ENCODE measurements at places on chromosomes 1 and 21.

GRCh38 chr1:246784621-246785493 lies 60.6 kb downstream of the SCCPDH start:
- peak; percentile 17 for DNase-seq

DNA sequence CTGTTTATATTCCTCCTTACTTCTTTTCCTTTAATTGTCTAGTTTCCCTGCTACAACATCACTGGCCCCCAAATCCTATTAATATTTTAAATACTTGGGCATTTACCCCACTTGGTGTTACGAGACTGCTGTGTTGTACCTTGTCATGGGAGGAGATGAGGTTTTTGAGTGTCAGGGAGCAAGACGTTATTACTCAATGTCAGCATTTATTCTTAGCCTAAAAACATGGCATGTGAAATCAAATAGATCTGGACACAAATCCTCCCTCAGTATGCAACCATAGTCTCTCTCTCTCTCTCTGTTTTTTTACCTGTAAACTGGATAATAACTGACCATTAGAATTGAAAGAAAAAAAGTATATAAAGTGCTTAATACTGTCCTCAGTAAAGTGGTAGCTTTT lies 4.6 kb downstream of the LRRC8B start:
- no peak for DNase-seq

DNA sequence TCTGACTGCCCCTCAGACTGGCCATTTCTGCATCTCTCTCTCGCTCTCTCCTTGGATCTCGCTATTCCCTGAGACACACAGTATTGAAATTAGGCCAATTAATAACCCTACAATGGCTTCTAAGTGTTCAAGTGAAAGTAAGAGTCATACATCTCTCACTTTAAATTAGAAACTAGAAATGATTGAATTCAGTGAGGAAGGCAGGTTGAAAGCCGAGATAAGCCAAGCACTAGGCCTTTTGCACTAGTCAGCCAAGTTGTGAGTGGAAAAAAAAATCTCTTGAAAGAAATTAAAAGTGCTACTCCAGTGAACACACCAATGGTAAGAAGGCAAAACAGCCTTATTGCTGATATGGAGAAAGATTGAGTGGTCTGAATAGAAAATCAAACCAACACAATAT lies 51.2 kb downstream of the SLC9C2 start:
- no peak for DNase-seq

DNA sequence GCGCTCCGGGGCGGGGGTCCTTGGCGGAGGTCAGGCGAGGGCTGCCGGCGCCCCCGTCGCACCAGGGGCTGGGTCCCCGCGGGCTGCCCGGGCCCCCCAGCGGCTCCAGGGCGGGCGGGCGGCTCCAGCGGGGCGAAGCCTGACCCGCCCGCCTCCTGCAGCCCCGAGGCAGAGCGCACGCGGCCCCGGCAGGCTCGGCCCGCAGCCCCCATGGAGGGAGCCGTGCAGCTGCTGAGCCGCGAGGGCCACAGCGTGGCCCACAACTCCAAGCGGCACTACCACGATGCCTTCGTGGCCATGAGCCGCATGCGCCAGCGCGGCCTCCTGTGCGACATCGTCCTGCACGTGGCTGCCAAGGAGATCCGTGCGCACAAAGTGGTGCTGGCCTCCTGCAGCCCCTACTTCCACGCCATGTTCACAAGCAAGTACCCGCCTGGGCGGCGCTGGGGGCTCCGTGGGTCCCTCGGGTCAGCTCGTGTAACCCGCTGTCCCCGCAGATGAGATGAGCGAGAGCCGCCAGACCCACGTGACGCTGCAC lies 817 bp downstream of the KLHL17 start:
- no peak for DNase-seq

DNA sequence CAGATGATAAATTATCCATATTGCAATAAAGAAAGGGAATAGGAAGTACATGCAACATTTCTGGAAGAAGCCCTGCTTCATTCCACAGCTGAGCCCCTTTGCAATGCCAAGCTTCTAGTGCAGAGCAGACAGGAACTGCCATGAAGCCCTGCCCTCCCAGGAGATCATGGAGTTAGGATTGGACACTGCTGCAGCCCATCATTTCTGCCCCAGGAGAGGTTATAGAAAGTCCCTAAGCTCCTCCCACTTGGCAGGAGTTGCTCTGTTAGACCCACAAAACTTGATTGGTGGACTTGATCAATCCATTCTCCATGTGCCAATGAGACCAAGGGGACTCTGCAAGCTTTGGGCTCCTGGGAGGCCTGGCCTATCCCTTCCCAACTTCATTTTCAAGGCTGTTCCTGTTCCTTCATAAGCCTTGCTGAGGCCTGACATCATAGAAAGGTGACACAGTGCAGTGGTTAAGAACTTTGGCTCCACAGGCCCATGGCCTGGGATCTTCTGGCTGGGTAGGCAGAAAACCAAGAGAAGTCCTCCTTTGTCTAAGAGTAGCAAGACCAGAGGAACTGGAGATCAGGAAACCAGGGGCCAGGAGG lies 1.3 kb upstream of the LAPTM5 start:
- peak; percentile 94 for DNase-seq

DNA sequence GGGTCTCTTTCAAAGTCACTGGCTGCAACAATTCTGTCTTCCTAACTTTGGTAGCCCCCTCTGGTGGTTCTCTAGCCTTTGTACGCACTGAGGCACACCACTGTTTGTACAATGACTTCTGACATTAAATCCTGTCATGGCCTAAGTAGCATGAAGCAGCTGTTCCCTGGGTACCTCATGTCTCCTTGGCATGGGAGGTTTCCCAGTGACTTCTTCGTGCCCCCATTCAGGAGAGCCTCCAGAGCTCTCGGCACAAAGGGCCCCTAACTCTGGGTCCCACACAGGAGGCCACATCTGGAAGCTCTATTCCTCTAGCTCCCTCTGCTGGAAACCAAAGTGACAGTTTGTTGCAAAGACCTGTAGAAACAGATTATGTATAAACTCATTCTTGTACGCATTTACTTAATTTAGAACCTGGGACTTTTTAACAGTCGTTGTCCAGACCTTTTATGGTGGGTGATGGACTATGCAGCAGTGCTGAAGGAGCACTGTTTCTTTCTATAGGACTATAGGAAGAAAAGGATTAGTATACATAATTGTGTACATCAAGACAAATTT lies 13.4 kb downstream of the SWT1 start:
- DNase-seq: peak; percentile 63

DNA sequence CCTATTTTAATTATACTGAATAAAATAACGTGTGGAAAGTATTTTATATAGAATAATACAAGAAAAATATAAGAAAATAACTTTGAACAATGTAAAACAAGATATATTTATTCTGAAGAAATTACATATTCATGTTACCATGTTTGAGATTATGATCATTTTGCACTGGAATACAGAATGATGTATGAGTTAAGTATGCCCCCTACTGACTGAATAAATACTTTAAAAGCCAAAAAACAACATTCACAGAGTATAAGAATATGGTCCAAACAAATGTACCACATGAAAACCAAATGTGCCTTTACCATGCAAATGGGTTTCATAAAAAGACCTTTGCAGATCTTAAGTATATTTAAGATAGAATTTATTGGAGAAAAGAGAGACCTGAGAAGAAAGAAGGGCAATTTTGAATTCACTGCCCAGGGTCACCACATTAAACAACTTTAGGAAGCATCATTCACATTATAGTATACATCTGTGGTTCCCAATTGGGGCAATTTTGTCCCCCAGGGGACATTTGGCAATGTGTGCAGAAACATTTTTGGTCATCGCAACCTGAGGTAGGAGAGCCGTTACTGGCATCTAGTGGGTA lies 136.6 kb upstream of the GFI1 start:
- DNase-seq: peak; percentile 21

DNA sequence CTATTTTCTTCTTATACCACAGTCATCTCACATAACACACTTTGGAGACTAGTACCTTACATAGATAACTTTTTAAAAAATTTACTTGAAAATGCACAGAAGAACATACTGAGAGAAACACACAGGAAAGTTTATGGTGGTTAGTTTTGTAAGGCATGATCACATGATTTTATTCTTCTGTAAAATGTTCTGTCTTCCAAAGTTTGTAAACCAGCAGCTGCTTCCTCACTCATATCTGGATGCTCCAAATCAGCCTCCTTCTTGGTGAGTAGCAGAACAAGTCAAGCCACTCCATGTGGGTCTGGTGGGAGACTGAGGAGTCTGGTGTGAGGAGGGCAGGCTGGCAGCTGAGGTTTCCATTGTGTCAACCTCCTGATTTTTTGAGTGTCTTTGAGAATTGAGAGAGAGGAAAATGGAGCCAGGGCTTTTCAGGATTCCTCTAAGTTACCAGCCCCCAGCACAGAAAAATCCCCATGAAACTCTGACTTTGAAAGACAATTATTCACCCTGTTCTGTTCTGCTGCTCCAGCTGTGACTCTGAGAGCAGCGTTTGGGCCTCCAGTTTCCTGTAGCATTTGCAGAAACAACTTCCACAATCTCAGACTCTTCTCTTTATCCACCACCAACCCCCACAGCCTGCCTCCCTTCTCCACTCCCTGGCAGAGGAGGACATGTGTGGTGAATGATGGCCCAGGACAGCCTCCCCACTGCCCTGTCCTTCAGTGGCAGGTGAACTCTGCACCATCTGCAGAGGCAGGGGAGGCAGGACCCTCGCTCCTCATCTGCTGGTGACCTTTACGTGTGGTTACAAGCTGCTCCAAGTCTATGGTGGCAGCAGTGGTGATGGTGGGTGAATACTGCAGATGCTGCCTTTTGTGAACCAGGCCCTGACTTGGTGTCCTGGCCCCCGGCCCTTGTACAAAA lies 82.3 kb downstream of the FCRL5 start:
- no peak for DNase-seq

DNA sequence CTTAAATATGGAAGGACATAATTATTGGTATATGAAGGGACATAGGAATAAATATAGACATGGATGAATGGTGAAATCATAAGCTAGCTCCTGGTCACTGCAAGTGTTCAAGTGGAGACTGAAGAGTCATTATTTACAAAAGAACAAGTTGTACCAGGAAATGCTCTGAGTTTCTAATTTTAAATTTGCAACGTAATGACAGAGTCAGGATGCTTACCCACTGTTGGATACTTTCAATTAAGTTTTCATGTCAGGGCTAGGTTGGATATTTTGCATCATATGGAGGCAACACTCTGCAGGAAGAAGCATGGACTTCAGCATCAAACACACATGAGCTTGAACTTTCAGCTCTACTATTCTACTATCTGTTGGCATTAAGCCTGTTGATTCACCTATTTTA lies 499.6 kb upstream of the C1orf87 start:
- DNase-seq: no peak

- DNase-seq: no peak
Measured at GRCh38 chr1:111622166-111622565, 2.6 kb downstream of the RAP1A start.

DNA sequence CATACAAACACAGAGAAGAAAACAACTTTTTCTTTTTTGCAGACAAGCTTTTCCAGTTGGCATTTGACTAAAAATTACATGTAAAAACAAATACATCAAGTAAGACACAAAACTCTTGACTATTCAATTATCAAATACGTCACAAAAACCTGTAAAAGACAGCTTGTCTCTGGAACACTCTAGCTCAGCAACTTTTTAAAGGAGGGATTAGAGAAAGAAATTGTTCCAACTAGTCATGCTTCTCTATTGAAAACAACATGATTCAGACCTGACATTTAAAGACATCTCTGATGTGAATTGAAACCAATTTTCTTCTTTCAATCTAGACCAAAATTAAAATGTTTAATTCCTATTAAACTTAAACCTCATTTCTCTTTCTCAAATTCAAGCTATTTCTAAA lies 30.3 kb downstream of the SMYD3 start:
- no peak for DNase-seq

- no peak for DNase-seq
Measured at GRCh38 chr1:211576717-211577116, 2.2 kb downstream of the SLC30A1 start.

- peak; percentile 45 for DNase-seq
Measured at GRCh38 chr1:151511636-151512215, 539 bp downstream of the CGN start.

DNA sequence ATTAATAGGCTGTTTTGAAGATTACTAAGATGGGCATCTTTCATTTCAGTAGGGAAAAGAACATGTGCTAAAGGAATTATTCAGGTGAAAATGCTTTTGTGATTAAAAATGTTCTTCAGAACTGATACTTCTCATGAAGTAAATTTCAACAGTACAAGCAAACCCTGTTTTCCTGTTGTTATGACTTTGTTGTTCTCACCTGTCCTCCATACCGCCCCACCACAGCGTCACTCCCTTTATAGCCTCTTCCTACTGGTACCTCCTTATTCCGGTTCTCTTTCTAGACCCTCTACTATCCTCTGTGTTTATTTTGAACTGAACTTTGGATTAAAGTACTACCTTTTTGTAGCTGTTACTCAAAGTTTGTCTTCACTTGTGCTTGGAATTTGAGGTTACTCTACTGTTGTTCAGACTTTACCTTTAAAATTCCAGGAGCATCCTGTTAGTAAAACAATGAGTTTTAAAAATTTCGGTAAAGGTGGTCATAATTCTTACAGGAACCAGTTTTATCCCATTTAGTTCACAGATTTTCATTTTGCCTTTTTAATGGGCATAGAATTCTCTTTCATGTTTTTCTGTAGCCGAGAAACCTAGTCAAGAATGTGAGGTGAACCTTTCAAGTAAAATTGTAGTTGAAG lies 10.9 kb downstream of the CNST start:
- no peak for DNase-seq

DNA sequence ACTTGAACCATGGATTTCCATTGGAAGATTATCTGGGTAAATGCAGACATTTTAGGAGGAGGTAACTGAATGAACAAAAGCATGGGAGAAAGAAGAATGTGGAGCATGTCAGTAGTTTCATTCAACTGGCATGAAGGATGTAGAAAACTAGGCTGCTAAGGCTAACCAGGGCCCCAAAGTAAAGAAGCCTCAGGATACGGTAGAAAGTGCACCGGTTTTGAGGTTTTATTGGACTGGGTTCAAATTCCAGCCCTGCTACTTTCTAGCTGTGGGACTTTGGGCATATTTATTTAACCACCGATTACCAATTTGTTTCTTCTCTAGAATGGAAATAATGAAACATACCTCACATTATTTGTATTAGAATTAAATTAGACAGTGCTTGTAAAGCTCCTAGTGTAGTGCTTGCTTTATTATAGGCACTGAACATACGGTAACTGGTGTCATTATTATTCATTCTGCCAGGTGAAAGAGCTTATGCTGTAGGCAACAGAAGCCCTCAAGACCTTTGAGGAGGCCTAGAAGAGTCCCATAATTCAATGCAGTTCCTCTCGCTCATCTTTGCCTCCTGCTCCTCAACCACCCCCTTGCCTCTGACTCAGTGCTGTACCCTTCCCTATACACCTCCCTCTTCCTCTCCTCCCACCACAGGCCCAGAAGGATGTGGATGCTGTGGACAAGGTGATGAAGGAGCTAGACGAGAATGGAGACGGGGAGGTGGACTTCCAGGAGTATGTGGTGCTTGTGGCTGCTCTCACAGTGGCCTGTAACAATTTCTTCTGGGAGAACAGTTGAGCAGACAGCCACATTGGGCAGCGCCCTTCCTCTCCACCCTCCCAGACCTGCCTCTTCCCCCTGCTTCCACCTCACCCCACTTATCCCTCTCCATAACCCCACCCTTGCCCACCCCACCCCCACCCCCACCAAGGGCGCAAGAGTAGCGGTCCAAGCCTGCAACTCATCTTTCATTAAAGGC lies 2.5 kb upstream of the CHTOP start:
- no peak for DNase-seq
